Ascending aorta (tissue), 2 donors: ENCODE measurements at places on chromosomes 7 and 10. TPM values are rescaled to one million over a fixed set of nuclear protein-coding genes. Genes with fewer than 3 reads are reported as not detected.

DNA sequence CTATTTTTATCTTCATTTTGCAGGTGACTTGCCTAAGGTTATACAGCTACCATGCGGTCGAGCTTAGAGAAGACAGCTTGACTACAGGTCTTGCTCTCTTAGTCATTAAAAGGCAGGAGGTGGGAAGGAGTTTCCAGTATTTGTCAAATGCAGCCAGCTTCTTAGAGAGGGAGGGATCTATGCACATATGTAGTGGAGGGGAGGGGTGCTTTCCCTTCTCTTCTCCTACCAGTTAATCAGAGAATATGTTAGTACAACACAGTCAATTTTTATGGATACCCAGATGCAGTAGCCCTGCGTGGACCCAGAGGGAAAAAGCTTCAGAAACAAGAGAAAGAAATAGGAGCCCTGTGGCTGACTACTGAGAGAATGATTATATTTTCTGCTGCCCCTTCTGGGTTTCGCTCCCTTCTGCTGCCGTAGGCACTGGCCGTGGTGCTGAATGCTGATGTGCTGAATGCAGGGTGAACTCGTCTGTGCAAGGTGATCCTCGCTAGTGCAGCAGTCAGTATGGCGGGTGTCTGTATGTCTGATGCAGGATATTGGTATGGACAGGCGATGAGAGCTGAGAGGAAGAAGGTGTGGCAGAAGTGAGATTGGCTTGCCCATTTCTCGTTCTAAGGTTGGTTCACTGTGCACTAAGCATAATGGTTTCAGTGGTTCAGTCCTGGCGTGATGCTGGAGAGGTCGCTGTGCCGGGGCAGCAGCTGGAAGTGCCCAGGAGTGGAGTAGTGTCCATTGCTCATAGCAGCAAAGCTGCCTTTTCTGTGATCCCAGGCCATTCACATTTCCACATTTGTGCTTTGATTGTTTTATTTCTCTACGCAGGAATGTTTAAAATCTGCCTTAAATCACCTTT, 189.2 kb upstream of the PODXL start:
- H3K36me3 ChIP-seq: no peaks in the 10 kb centered on the region
- no peaks in the 10 kb centered on the region for H3K4me1 ChIP-seq
- no peak overlapping the region for H3K4me3 ChIP-seq

The CUBN gene
- 6.8 TPM for total RNA-seq

- H3K27me3 ChIP-seq: no peaks in the 10 kb centered on the region
- no peak overlapping the region for H3K4me3 ChIP-seq
- peak overlapping the region; percentile 27 for H3K27ac ChIP-seq
- H3K4me1 ChIP-seq: no peaks in the 10 kb centered on the region
- no peak for DNase-seq
- H3K36me3 ChIP-seq: no peaks in the 10 kb centered on the region
These were observed 65.8 kb upstream of the FRMD4A start for GRCh38 chr10:14396411-14397048.

The SLC26A4 gene
- 4.7 TPM for total RNA-seq

The ITGB8 gene
- total RNA-seq: 7.9 TPM

The USP54 gene
- total RNA-seq: 172 TPM

The C7orf57 gene
- total RNA-seq: not detected

The GHRHR gene
- not detected for total RNA-seq

The NACAD gene
- 7.1 TPM for total RNA-seq

DNA sequence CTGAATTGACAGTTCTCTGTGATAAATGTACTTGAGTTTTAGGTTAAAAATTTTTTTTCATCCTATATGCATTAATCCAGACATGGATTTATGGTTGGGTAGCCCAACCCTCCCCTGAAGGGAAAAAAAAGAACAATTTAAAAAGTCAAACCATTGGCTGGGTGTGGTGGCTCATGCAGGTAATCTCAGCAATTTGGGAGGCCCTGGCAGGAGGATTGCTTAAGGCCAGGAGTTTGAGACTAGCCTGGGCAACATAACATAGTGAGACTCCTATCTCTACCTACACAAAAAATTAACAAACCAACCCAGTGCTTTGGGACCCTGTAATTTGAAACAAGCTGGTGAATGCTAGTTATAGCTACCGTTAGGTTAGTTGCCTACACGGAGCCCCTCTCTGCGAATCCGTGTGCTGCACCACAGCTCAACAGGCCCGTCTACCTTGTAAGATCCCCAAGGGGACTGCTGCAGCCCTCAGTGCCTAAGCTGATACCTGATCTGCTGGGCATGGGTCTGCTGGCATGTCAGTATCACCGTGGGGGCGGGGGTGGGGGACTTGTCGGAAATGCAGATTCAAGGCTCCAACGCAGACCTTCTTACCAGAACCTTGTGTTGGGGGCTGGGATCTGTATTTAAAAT, 32.8 kb downstream of the TSPAN14 start:
- peaks cover 27% of the 10 kb centered on the region for H3K36me3 ChIP-seq
- H3K27me3 ChIP-seq: no peaks in the 10 kb centered on the region
- no peak overlapping the region for H3K27ac ChIP-seq
- no peak overlapping the region for H3K4me3 ChIP-seq
- H3K4me1 ChIP-seq: no peaks in the 10 kb centered on the region
- no peak for DNase-seq

The GSTO2 gene
- total RNA-seq: not detected

GRCh38 chr7:132309102-132309805, 267.0 kb downstream of the PLXNA4 start:
- no peaks in the 10 kb centered on the region for H3K27me3 ChIP-seq
- no peak overlapping the region for H3K4me3 ChIP-seq
- no peaks in the 10 kb centered on the region for H3K36me3 ChIP-seq

- H3K27ac ChIP-seq: no peak overlapping the region
- no peak overlapping the region for H3K4me3 ChIP-seq
- no peak for DNase-seq
- no peaks in the 10 kb centered on the region for H3K36me3 ChIP-seq
These were observed 124.1 kb downstream of the TSPAN12 start for GRCh38 chr7:120733835-120734234.

The PHKG1 gene
- total RNA-seq: 1.1 TPM

The OR13A1 gene
- not detected for total RNA-seq
